Bronchial epithelial cell (primary cell): ENCODE measurements at places on chromosomes 11 and 22. TPM values are rescaled to one million over a fixed set of nuclear protein-coding genes. Genes with fewer than 3 reads are reported as not detected.

GRCh38 chr11:30422447-30423278 lies 99.8 kb downstream of the ARL14EP start:
- DNase-seq: no peak

- DNase-seq: peak; percentile 87
Measured at GRCh38 chr11:2655834-2656622, 43.8 kb downstream of the KCNQ1OT1 start.

Gene ZP1
- not detected in 2 replicates for total RNA-seq

DNA sequence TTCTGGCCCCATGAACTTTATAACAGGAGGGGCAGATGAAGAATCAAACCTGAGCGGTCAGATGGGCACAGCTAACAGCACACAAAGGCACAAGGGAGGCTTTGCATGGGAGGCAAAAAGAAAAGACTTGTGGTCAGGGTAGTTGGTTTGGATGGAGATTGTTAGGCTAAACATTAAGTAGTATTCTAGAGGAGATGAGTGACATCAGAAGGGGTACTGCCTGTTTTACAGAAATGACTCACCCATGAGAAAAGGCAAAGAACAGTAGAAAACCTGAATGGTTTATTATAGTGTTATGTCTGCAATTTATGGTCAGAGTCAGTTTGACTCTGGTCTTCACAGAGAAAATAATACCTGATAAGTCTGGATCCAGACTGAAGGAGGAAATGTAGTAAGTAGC lies 129.8 kb upstream of the KIRREL3 start:
- no peak for DNase-seq

Gene DGCR6
- total RNA-seq: 1.8 and 7.9 TPM in 2 replicates

Gene OR52I1
- not detected in 2 replicates for total RNA-seq

DNA sequence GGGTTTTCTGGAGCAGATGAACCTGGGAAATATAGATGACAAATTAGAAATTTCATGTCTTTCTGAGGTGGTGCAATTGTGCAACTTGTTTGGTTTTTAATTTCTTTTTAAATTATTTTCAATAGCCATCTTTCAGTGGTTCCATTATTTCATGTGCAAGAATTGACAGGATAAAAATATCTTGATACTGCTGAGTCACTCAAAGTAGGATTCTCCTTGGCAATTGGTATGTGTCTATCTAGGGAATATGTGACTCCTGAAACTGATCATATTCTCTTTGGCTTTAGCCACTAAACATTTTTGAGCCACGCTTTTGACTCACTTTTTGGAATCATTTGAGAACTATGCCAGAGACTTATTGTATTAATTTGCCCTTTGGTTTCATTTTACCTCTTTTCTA lies 331.5 kb downstream of the KCNA4 start:
- DNase-seq: no peak

DNA sequence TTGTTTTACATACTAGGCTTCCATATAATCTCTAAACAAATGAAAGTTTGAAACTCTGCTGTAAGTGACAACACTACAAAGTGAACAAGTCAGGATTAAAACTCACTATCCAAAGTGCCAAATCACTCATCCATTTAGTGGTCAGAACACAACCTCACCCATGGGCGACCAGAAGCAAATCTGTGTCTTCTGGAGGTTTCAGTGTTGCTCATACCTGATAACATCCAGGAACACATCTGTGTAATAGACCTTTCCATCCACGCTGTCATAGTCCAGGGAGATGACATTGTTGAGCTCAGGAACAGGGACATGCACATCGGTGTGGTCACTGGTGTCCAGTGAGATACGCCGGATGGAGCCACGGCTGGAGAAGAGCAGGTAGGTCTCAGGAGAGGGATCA lies 28.5 kb upstream of the CKAP5 start:
- DNase-seq: no peak

Gene PGR
- not detected in 2 replicates for total RNA-seq
